ENCODE measurements at places on chromosomes 12 and 14. TPM values are rescaled to one million over a fixed set of nuclear protein-coding genes. Genes with fewer than 3 reads are reported as not detected.

Gene BHLHE41
- 15.3 TPM for total RNA-seq

Gene REP15
- 6.9 TPM for total RNA-seq

Gene GLI1
- 5.4 TPM for total RNA-seq

Gene GPR132
- total RNA-seq = 1.3 TPM

Gene RNASE7
- total RNA-seq = not detected

Gene ZNF385A
- total RNA-seq = 6.9 TPM

Gene ZNF268
- 35.4 TPM for total RNA-seq

Gene FAR2
- 26.0 TPM for total RNA-seq

Gene IAPP
- total RNA-seq = not detected

Gene KITLG
- 34.3 TPM for total RNA-seq

Gene AVPR1A
- total RNA-seq = 10.5 TPM

Gene CLEC4C
- total RNA-seq = not detected

Gene GSG1
- not detected for total RNA-seq

Gene AMN
- 0.20 TPM for total RNA-seq

Gene RPGRIP1
- total RNA-seq = 0.33 TPM

Gene EEA1
- total RNA-seq = 21.5 TPM
